Kasumi-1 (cell line): ENCODE measurements at places on chromosomes 2 and 18.

DNA sequence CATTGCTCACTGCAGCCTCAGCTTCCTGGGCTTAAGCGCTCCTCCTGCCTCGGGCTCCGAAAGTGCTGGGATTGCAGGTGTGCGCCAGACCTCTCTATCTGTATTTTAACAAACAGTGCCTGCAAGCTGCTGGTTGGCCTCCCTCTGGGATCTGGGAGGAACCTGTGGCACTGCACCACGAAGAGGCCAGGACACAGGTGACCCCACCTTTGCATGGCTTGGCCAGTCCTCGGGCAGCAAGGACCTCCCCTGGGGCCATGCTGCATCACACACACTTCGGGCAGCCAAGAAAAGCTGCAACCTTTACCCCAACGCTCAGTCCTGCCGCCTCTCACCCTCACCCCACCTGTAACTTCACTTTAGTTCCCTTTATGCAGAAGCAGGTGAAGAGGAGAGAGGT lies 70.0 kb downstream of the PXDN start:
- DNase-seq: no peak

DNA sequence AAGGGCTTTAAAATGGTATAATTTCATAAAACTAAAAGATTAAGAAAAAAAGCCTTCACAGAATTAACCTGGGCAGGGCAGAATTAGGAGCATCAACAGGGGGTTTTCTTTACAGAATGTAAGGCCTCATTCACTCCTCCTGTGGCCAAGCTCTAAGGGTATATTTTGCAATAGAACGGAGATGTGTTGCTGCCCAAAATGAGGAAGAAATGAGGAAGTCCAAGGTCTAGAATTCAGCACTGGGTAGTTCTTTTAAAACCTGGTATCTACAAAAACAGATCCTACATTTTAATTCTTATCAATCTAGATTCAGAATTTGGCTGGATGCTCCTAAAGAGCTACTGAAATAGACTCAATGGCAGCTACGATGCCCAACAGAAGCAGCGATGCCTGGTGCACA lies 101.8 kb downstream of the AKAIN1 start:
- DNase-seq: peak; percentile 0

GRCh38 chr18:47260120-47260923 lies 8.9 kb upstream of the SKOR2 start:
- DNase-seq: no peak

DNA sequence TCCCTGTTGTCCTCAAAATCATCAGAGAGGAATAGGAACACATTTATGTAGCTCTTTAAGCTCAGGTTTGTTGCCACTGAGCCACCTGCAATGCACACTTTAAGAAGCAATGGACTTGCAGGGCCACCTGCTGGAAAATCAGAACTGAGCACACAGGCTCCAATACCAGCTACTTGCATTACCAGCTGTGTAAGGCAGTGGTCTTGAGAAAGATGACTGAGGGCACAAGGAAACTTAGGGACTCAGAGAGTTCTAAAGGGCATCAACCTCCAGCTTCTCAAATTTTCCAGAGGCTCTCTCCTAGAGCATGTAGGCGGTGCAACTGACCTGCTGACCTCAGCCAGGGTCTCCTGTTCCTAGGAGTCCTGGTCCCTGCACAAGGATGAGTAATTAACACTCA lies 2.5 kb upstream of the CNDP2 start:
- peak; percentile 58 for DNase-seq

GRCh38 chr2:179686718-179687342 lies 174.6 kb downstream of the ZNF385B start:
- DNase-seq: no peak

GRCh38 chr18:32714571-32715148 lies 58.2 kb downstream of the KLHL14 start:
- peak; percentile 94 for DNase-seq

DNA sequence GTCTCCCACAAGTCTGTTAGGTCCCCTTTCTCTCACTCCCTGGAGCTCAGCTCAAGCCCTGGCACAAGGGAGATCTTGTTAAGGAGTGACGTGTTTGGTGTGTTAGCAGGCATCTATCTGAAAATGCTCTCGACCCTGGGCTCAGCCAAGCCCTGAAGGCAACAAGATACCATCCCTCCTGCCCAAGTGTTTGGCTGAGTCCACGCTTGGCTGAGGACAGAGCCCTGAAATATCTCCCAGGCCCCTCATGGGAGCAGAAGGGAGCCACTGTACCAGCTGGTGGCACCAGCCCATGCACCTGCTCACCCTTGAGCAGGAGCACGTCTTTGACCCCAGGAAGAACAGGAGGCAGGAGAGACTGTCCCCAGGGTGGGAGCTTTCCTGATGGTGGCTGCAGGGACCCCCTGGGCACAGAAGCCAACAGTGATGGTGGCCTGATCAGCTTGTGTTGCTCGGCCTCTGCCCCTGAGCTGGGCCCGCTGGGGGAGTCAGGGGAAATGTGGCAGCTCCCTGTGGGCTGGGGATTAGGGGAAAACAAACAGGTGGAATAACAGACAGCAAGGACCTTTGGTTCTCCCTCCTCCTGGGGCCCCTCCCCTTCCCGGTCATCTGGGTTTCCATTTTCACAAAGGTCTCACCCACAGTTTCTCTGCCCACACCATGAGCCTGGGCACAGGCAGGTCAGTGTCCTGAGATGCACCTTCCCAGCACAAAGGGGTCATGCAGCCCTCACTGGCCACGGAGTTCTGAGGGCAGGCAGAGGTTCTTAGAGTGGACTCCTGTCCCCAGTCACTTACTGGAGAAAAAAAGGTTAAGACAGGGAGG lies 91.6 kb downstream of the RHOB start:
- no peak for DNase-seq

DNA sequence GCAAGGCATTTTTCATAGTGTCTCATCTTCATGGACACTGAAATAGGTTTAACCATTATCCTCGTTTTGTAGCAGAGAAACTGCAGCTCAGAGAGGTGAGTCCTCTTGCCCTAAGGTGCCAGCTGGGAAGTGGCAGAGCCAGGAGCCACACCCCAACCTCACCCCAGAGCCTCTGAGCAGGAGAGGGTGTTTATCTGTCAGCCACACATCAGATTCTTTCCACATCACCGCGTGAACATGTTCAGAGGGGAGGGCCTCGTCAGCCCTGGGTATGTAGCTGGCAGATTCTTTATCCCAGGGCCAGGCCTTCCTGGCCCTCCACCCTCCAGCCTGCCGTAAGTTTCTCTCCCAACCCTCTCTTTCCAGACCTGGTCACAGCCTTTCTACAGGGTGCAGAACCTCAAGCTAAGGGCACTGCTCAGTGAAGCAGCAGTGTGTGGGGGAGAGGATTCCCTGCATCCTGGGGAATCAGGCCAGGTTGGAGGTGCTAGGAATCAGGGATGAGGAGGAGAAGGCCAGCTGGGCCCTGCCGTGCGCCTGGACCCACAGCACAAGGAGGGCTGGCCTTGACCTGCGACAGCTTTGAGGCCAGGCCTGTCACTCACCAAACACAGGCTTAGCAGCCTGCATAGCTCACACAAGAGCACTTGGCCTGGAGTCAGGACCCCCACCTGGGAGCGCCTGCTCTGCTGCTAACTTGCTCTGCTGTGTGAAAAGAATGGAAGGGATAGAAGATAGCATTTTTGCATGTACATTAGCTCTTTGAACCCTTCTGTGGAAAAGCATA lies 111.3 kb upstream of the MCFD2 start:
- DNase-seq: no peak

GRCh38 chr2:64221935-64222334 lies 77.7 kb upstream of the PELI1 start:
- DNase-seq: no peak
